Naive thymus-derived CD8-positive, alpha-beta T cell (primary cell): ENCODE measurements at places on chromosomes 6 and 20. TPM values are rescaled to one million over a fixed set of nuclear protein-coding genes. Genes with fewer than 3 reads are reported as not detected.

Gene PTCHD4
- not detected for total RNA-seq

Gene ELOVL2
- total RNA-seq: not detected

Gene BRD2
- 455 TPM for total RNA-seq

DNA sequence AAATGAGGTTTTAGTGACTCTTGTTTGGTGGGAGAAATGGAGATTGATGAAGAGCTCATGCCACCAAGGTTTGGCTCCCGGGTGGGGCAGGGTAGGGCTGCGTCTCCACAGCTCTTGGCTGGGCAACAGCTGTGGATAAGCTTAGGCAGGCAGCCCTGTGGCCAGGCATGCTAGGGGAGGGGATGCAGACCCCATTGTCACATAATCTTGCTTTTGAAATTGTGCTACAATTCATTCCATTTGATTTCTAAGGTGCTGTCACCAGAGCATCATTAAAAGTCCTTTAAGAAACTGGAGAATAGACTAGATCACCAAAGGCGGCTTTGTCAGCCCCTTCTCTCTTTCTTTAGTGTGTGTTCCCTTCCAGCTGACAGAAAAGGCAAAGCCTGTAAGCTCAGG is 574.2 kb upstream of the JAG1 start:
- H3K36me3 ChIP-seq: no peaks in the 10 kb centered on the region
- H3K27me3 ChIP-seq: no peaks in the 10 kb centered on the region
- no peaks in the 10 kb centered on the region for H3K4me1 ChIP-seq
- H3K27ac ChIP-seq: no peak overlapping the region

- H3K27ac ChIP-seq: peak overlapping the region; percentile 91
- H3K27me3 ChIP-seq: no peaks in the 10 kb centered on the region
- H3K36me3 ChIP-seq: no peaks in the 10 kb centered on the region
- H3K4me3 ChIP-seq: peak overlapping the region; percentile 70
- no peak for DNase-seq
Observed at GRCh38 chr20:53652859-53653517, 59.3 kb upstream of the ZNF217 start.

DNA sequence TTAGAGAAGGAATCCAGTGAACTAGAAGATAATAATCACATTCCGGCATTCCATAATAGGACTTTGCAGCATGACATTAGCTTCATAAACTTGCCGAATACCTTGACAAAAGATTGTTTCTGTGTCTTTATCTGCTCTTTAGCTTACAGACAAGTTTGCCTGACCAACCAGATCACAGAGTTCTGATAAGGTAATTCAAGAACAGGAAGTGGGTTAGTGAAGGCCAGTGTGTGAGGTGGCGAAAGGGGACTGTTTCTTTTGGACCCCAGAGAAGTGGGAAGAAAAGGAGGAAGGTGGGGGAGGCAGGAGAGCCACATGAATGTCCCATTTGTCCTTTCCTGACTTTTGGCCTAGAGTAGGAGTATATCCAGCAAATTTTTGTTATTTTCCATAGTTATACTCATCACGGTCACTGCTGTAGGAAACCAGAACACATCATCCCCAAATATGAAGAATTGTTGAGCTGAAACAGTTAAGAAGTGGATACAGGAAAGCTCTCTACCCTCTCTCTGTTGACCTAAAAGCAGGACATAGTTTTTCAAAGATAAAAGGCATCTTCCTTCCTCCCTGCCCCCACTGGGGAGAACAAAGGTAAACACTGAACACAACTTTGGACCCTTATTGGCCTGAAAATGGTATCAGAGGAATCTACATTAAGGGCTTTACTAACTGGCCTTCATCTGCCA is 72.4 kb upstream of the TNFAIP3 start:
- H3K36me3 ChIP-seq: no peaks in the 10 kb centered on the region
- H3K4me3 ChIP-seq: no peak overlapping the region
- no peak for DNase-seq
- peaks cover 31% of the 10 kb centered on the region for H3K4me1 ChIP-seq

DNA sequence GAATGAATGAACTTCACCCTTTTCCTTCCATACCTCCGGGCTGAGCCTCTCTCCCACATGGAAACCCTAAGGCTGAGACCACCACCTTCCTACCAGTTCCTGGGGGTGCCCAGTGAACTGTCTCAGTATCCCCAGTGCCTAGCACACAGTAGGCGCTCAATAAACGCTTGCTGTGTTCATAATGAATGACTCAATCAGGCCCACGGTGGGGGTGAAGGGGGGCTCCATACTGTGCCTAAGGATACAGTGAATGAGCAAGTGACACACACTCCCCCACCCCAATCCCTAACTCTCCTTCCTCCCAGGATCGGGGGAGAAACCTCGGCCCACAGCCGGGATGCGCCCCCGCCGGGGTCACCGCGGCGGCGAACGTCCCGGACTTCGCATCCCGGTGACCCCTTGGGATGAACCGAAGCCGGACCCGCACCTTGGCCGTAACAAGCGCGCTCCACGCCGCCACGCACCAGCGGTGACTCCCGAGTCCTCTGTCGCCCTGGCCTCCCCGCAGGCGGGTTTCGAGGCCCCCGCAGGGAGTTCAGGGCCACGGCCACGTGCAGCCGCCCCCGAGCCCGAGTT is 592 bp downstream of the KCNG1 start:
- peaks cover 13% of the 10 kb centered on the region for H3K4me1 ChIP-seq
- no peak for DNase-seq
- H3K36me3 ChIP-seq: no peaks in the 10 kb centered on the region
- H3K4me3 ChIP-seq: peak overlapping the region; percentile 64
- H3K27ac ChIP-seq: no peak overlapping the region

GRCh38 chr6:166331503-166332415 is 10.6 kb downstream of the SFT2D1 start:
- H3K36me3 ChIP-seq: peaks cover 11% of the 10 kb centered on the region
- peaks cover 23% of the 10 kb centered on the region for H3K4me1 ChIP-seq
- no peak overlapping the region for H3K27ac ChIP-seq

DNA sequence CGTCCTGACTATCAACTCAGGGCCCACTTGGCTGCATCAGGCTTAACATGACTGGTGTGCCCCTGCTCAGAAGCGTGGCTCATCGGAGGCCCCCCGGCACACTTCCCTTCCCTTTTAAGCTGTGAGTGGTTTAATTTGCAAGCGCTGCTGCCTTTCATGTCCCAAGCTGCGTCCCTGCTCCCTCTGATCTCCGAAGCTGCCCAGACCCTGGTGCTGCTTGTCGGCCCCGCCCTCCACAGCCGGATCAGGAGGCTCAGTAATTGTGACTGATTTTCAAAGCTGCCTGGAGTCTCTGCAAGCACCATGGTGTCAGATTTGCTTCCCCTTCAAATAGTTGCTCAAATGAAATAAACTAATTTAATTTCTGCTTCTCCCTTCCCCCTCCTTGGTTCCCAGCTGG is 71.1 kb downstream of the CDH22 start:
- no peaks in the 10 kb centered on the region for H3K36me3 ChIP-seq
- peaks cover 4% of the 10 kb centered on the region for H3K27me3 ChIP-seq
- no peak overlapping the region for H3K4me3 ChIP-seq
- no peak for DNase-seq
- H3K4me1 ChIP-seq: no peaks in the 10 kb centered on the region

DNA sequence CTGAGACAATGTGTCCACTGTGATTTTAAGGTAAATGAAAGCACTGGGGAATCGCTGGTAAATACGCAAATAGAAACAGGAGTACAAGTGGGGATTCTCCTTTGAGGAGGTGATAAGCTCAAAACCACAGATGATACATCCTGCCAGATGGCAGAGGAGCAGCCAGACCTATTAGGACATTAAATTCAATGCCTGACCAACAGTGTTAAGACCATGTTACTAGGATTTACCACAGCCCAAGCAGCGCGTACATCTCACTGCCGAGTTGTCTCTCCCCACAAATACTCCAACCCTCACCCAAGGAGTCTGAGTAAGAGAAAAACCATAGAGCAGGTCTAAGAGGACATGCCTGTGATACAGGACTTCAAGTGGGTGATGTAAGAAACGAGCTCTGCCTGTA is 68.9 kb upstream of the TULP1 start:
- H3K4me3 ChIP-seq: peak overlapping the region; percentile 34
- no peak for DNase-seq
- no peaks in the 10 kb centered on the region for H3K27me3 ChIP-seq
- H3K4me1 ChIP-seq: peaks cover 22% of the 10 kb centered on the region

DNA sequence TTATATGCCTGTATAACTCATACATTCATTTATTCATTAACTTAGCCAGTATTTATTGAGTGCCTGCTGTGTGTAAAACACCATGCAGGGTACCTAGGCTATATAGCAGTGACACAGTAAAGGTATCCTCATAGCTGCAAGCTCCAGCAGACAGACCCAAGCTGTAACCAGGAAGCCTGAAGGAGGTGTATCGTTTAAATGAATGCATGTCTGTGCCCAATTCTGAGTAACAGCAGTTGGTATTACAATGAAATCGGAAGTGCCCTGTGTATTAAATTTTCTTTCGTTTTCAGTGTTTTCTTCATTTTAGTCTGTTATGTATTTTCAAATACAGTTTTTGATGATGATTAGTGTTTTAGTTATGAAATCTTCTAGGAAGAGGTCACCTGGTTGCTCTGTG is 485.8 kb upstream of the SOX4 start:
- H3K27me3 ChIP-seq: no peaks in the 10 kb centered on the region
- DNase-seq: no peak
- no peak overlapping the region for H3K27ac ChIP-seq
- H3K36me3 ChIP-seq: peaks cover 21% of the 10 kb centered on the region
